Activated naive CD4-positive, alpha-beta T cell treated with anti-CD3 and anti-CD28 coated beads for 36 hours (primary cell): ENCODE measurements at places on chromosomes 6 and 20. TPM values are rescaled to one million over a fixed set of nuclear protein-coding genes. Genes with fewer than 3 reads are reported as not detected.

- no peak overlapping the region for H3K4me3 ChIP-seq
- H3K36me3 ChIP-seq = peaks cover 16% of the 10 kb centered on the region
- no peaks in the 10 kb centered on the region for H3K27me3 ChIP-seq
These were observed 39.7 kb upstream of the EMILIN3 start for GRCh38 chr20:41406353-41406752.

- H3K27me3 ChIP-seq = no peaks in the 10 kb centered on the region
- no peak overlapping the region for H3K4me3 ChIP-seq
- peak overlapping the region; percentile 99 for H3K27ac ChIP-seq
- DNase-seq = no peak
- peaks cover 3% of the 10 kb centered on the region for H3K36me3 ChIP-seq
These were observed 112.2 kb downstream of the IRF4 start for GRCh38 chr6:503610-504362.

GRCh38 chr6:71721642-71722041 lies 164.7 kb upstream of the RIMS1 start:
- H3K27me3 ChIP-seq = no peaks in the 10 kb centered on the region
- no peak overlapping the region for H3K27ac ChIP-seq
- H3K4me1 ChIP-seq = no peaks in the 10 kb centered on the region
- H3K36me3 ChIP-seq = no peaks in the 10 kb centered on the region

GRCh38 chr6:155580904-155581303 lies 125.3 kb upstream of the NOX3 start:
- H3K36me3 ChIP-seq = no peaks in the 10 kb centered on the region
- peaks cover 6% of the 10 kb centered on the region for H3K27me3 ChIP-seq
- no peak overlapping the region for H3K4me3 ChIP-seq

DNA sequence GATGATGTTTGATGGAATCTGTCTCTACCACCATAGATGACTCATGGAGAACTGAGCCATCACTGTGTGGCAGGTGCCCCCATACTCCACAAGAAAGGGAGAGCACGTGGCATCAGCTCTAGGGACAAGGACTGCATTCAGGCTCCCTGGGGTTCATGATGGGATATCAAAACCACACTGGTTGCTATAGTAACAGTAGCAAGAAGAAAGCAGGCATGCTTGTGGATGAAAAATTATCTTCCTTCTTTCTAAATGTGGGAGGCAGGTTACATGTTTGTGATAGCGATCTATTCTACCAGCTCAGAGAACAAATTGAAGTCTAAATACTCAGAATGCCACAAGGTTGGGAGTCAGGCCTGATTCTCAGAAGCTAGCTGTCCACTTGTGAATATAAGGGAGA lies 224.2 kb downstream of the ARHGAP18 start:
- H3K4me1 ChIP-seq = peaks cover 35% of the 10 kb centered on the region
- H3K4me3 ChIP-seq = no peak overlapping the region
- no peak for DNase-seq
- no peaks in the 10 kb centered on the region for H3K27me3 ChIP-seq
- no peak overlapping the region for H3K27ac ChIP-seq
- H3K36me3 ChIP-seq = peaks cover 2% of the 10 kb centered on the region

DNA sequence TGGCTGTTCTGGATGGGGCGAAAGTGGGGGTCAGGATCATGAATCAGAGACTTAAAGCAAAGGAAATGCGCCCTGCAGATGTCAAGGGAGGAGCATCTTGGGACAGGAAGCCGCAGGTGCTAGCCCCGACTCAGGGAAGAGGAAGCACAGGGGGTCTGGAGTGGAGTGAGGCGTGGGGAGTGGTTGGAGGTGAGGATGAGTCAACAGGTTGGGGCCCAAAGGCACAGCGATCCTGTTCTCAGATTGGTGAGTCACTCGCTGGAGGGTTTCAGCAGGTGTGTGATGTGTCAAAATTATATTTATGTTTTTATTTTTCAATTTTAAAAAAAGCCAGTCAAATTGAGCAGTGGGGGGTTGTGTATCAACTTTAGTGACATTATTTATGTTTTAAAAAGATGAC lies 19.0 kb downstream of the PACSIN1 start:
- no peak overlapping the region for H3K4me3 ChIP-seq
- H3K36me3 ChIP-seq = no peaks in the 10 kb centered on the region
- DNase-seq = peak; percentile 94
- H3K27ac ChIP-seq = peak overlapping the region; percentile 72
- no peaks in the 10 kb centered on the region for H3K27me3 ChIP-seq

- no peaks in the 10 kb centered on the region for H3K36me3 ChIP-seq
- no peak overlapping the region for H3K27ac ChIP-seq
- no peak overlapping the region for H3K4me3 ChIP-seq
- no peaks in the 10 kb centered on the region for H3K4me1 ChIP-seq
- DNase-seq = no peak
- peaks cover 35% of the 10 kb centered on the region for H3K27me3 ChIP-seq
These were observed 61.9 kb upstream of the KCNG1 start for GRCh38 chr20:51084593-51085377.

GRCh38 chr20:33840160-33840559 lies 29.0 kb downstream of the CHMP4B start:
- H3K36me3 ChIP-seq = peaks cover 13% of the 10 kb centered on the region
- H3K27ac ChIP-seq = no peak overlapping the region
- H3K4me1 ChIP-seq = peaks cover 83% of the 10 kb centered on the region

DNA sequence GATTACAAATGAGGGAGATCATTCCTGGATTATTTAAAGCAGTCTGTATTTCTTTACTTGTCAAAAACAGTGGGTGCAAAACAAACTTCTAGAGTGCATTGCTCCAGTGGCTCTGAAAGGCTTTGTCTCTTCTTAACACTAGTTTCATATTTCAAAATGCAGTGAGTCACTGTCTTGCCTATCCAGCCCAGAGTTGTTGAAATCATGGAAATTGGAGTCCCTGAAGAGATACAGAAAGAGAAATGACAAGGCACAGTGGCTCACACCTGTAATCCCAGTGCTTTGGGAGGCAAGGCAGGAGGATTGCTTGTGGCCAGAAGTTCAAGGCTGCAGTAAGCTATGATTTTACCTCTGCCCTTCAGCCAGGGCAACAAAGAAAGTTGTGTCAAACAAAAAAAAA lies 11.3 kb downstream of the SLC2A12 start:
- peaks cover 2% of the 10 kb centered on the region for H3K36me3 ChIP-seq
- H3K27ac ChIP-seq = no peak overlapping the region
- no peak for DNase-seq
- H3K27me3 ChIP-seq = peaks cover 3% of the 10 kb centered on the region

DNA sequence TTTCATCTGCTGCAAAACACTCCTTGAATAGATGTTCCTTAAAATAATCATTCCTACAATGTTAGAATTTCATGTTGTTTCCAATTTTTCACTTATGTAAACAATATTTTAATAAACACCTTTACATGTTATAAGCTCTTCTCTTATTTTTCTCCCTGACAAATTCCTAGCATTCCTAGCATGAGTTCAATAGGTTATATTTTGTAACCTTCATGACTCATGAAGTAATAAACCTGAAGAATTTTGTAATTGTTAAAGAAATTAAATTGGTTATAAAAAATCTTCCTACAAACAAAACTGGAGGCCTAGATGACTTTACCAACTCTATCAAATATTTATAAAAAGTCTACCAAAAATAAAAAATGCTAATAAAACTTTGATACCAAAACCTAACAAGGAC lies 66.3 kb downstream of the NT5E start:
- no peaks in the 10 kb centered on the region for H3K27me3 ChIP-seq
- no peaks in the 10 kb centered on the region for H3K4me1 ChIP-seq
- H3K27ac ChIP-seq = no peak overlapping the region
- DNase-seq = no peak
- no peak overlapping the region for H3K4me3 ChIP-seq

- no peaks in the 10 kb centered on the region for H3K4me1 ChIP-seq
- H3K36me3 ChIP-seq = no peaks in the 10 kb centered on the region
- H3K27me3 ChIP-seq = no peaks in the 10 kb centered on the region
- H3K4me3 ChIP-seq = no peak overlapping the region
These were observed 46.8 kb upstream of the UNC93A start for GRCh38 chr6:167244064-167244960.

- no peak for DNase-seq
- H3K36me3 ChIP-seq = no peaks in the 10 kb centered on the region
- no peak overlapping the region for H3K4me3 ChIP-seq
- H3K27me3 ChIP-seq = no peaks in the 10 kb centered on the region
- H3K27ac ChIP-seq = no peak overlapping the region
These were observed 208.4 kb downstream of the CENPW start for GRCh38 chr6:126548300-126548699.

DNA sequence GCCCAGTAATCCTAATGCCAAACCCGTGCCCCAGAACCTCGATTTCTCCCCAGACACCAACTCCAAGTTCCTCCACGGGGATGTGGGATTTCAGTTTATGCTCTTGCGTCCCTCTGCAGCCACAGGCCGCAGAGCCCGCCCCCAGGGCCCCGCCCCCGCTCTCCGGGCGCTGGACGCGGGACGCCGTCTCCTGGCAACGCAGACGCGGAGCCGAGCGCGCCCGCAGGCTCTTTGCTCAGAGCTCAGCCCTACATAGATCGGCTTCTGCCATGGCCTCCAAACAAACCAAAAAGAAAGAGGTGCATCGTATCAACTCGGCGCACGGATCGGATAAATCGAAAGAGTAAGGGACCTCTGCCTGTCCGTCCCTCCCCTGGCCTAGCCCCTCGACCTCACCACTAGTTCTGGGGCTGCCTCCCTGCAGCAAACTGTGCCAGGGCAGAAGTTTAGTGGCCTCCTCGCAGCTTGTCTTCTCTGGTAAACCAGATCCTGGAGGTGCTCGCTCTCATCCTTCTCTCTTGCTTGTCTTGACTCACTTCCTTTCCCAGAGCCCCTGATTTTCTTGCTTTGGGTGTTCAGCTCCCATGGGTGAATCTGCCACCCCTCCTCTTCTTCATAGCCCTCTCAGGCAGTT lies at the start of gene ADGB:
Gene ADGB, plus strand, starts transcription at position 201 of the 634 bp plus-strand sequence. Its CDS starts 69 bp downstream, at position 270.
- no peak within 1 kb of the TSS for H3K27ac ChIP-seq
- H3K36me3 ChIP-seq = no peaks in the 10 kb centered on the region
- H3K4me3 ChIP-seq = peak within 1 kb of the TSS; percentile 17
- peaks cover 20% of the 10 kb centered on the region for H3K27me3 ChIP-seq
- DNase-seq = no peak
- peaks cover 6% of the 10 kb centered on the region for H3K4me1 ChIP-seq

- peaks cover 5% of the 10 kb centered on the region for H3K36me3 ChIP-seq
- H3K27me3 ChIP-seq = no peaks in the 10 kb centered on the region
- H3K4me3 ChIP-seq = no peak overlapping the region
- peaks cover 92% of the 10 kb centered on the region for H3K4me1 ChIP-seq
These were observed 67.5 kb downstream of the JARID2 start for GRCh38 chr6:15313367-15313766.

DNA sequence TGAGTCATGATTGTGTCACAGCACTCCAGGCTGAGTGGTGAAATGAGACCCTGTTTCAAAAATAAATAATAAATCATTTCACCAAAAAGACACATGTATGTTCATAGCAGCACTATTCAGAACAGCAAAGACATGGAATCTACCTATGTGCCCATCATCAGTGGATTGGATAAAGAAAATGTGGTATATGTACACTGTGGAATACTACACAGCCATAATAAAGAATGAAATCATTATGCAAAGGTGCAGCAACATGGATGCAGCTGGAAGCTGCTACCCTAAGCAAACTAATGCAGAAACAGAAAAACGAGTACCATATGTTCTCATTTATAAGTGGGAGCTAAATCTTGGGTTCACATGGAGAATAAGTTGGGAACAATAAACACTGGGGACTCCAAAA lies 33.1 kb downstream of the ZNF451 start:
- no peaks in the 10 kb centered on the region for H3K4me1 ChIP-seq
- peak; percentile 8 for DNase-seq
- peaks cover 35% of the 10 kb centered on the region for H3K36me3 ChIP-seq
- H3K27me3 ChIP-seq = no peaks in the 10 kb centered on the region

DNA sequence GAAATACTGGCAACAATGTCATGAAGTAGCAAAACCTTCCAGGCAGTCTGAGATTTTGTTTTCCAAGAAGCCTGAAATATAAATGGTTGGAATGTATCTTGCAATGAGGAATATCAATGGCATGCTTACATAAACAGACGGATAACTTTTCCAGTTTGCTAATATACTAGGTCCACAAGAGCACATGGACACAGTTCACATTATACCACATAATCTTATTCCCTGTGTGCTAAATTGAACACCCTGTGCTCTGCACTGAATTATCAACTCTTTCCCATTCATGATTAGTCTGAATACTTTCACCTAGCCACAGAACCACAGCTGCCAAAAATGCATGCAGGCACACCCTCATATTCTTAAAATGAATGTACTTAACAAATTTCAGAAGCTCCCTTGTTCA lies 274.3 kb downstream of the COL12A1 start:
- no peaks in the 10 kb centered on the region for H3K4me1 ChIP-seq
- no peak overlapping the region for H3K4me3 ChIP-seq
- H3K27ac ChIP-seq = no peak overlapping the region
- no peak for DNase-seq
- no peaks in the 10 kb centered on the region for H3K36me3 ChIP-seq

DNA sequence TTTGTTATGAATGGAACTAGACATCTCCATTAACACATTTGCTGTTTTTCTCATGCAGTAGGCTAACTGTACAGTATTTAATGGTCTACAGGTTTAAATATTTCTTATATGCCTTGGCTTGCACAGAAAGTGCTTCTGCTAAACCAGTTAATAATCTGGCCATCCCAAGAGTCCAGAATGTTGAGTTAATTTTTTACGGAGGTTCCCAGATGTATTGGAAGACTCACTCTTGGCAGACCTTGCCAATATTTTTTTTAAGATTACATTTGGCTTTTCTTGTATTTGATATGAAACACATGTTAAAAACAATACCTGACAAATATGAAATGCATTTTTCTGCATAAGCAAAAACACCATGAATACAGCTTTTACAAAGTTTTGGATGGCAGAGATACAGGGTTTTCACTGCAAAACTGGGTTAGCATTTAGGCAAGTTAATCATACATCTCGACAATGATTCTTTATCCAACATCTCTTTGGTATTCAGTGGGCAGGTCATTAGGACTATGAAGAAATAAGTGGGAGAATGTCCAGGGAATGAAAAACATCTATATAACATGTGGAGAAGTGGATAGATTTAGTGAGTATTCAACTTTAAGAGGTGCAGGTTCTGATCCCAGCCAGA lies 94.0 kb downstream of the SGK1 start:
- H3K27ac ChIP-seq = no peak overlapping the region
- no peak for DNase-seq
- H3K4me3 ChIP-seq = no peak overlapping the region
- no peaks in the 10 kb centered on the region for H3K4me1 ChIP-seq
- H3K27me3 ChIP-seq = no peaks in the 10 kb centered on the region

- no peak overlapping the region for H3K27ac ChIP-seq
- peaks cover 2% of the 10 kb centered on the region for H3K27me3 ChIP-seq
- no peak overlapping the region for H3K4me3 ChIP-seq
- no peaks in the 10 kb centered on the region for H3K36me3 ChIP-seq
- no peak for DNase-seq
These were observed 227.3 kb downstream of the PREX1 start for GRCh38 chr20:48600470-48600945.

The DLK2 gene
- 0.47 TPM for total RNA-seq

The CAPN11 gene
- total RNA-seq = not detected

The AGER gene
- total RNA-seq = 15.6 TPM

The ATP9A gene
- total RNA-seq = 0.17 TPM

The BFSP1 gene
- not detected for total RNA-seq

The MAP3K5 gene
- total RNA-seq = 9.4 TPM

The ADGRG6 gene
- 0.86 TPM for total RNA-seq

The TNFRSF6B gene
- not detected for total RNA-seq

The TMEM244 gene
- total RNA-seq = not detected

The DEF6 gene
- 90.6 TPM for total RNA-seq
